Activated CD4-positive, alpha-beta T cell treated with anti-CD3 and anti-CD28 coated beads, Interleukin-2, Interleukin-4, amounts not matched to agents 100 ng/mL and 50 ng/mL, durations not matched to agents 16 hours and 8 hours (primary cell): ENCODE measurements at places on chromosomes 5 and 9.
A peak's percentile ranks its signal among the peaks of the same experiment; 100 is the strongest.

- no peak for DNase-seq
Observed at GRCh38 chr9:2339416-2339815, 282.2 kb upstream of the VLDLR start.

DNA sequence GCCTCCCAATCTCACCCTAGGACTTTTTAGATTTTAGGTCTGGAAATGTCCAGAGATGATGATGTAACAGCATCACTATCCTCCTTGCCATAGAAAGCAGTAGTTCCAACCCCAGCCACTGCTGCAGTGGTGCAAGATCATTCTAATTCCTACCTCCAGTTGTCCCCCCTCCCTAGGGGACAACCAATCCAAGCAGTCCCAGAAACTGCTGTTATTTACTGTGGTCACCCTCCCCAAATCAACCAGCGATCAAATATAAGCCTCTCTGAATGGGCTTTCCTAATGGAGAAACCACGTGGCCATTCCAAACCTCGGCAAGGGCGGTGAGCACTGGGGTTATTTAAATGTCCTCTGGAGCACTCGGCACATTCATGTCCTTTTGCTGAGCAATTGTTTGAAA is 159.8 kb downstream of the SLF1 start:
- no peak for DNase-seq

GRCh38 chr9:91433180-91433579 is 9.5 kb upstream of the NFIL3 start:
- DNase-seq: peak; percentile 70

DNA sequence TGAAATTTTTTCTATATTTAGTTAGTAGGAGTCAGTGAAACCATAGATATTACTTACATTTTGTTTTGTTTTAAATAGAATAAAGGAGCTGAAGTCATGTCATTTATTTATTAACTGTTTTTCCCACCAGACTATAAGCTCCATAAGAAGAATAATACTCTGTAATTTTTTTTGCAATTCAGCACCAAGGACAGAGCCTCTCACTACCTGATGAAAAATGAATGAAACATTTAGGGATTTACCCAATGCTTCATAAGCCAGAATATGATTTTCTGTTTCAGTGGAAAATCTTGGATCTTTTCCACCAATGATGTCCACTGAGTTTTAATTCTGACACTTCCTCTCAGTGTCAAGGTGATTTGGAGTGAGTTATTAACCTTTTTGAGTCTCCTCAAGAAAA is 624.9 kb upstream of the GRAMD2B start:
- no peak for DNase-seq

DNA sequence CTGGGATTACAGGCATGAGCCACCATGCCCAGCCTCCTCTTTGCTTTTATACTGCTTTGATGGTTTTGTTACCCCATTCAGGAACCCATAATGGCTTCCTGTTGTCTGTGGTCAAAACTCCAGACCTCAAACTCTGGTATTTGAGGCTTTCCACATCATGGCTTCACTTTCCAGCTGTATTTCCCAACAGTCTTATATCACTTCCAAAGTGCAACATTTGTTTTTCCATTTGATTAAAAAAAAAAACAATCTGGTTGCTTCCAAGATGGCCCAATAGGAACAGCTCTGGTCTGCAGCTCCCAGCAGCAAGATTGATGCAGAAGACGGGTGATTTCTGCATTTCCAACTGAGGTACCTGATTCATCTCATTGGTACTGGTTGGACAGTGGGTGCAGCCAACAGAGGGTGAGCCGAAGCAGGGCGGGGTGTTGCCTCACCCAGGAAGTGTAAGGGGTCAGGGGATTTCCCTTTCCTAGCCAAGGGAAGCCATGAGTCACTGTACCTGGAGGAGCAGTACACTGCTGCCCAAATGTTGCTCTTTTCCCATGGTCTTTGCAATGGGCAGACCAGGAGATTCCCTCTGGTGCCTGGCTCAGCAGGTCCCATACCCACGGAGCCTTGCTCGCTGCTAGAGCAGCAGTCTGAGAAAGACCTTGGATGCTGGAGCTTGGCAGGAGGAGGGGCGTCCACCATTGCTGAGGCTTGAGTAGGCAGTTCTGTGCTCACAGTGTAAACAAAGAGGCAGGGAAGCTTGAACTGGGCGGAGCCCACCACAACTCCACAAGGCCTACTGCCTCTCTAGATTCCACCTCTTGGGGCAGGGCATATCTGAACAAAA is 458.4 kb downstream of the KDM4C start:
- DNase-seq: peak; percentile 55

- no peak for DNase-seq
Observed at GRCh38 chr5:138470322-138471051, 5.2 kb downstream of the EGR1 start.

DNA sequence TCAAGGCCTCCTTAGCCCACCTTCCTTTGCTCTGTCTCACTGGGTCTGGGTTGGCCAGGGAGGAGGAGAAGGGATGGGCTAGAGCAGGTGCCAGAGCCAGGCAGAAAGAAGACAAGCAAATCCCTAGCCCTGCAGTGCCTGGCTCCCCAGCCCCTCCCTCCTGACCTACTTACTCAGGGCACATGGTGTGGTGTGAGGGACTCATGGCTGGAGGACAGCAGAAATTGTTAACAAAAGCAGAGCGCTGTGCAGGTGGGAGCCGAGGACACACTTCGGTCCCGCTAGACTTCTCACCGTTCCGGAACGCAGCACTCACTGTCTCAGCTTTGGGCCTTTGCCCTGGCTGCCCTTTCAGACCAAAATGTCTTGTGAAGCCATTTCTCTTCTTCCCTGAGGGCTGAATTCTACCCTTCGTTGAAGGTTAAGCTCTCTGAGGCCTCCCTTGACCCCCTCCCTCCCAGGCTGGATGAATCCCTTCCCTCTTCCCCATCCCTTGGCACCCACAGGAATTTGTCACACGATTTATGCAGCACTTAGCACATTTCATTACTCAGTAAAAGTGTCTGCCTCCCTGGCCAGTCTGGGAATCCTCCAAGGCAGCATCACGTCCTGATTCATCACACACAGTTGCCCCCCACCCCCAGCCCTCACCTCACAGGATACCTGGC is 263.9 kb upstream of the TRPC7 start:
- DNase-seq: no peak

DNA sequence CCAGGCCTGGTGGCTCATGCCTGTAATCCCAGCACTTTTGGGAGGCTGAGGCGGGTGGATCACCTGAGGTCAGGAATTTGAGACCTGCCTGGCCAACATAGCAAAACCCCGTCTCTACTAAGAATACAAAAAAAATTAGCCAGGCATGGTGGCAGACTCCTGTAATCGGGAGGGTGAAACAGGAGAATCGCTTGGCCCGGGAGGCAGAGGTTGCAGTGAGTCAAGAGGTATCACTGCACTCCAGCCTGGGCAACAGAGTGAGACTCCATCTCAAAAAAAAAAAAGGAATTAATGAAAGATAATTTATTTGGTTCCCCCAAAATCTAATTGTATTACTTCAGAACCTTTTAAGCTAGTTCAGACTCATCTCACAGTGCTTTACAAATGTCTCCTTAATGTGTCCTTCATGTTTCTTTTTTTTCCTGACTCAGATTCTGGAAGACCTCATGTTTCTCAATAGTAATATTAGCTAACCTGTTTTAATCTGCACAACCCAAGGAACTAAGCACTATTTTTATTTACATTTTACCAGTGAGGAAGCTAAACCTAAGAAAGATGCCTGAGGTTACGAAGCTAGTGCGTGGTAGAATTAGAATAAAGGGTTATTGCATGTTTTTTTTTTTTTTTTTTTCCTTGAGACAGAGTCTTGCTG is 15.1 kb downstream of the FAF2 start:
- DNase-seq: no peak

DNA sequence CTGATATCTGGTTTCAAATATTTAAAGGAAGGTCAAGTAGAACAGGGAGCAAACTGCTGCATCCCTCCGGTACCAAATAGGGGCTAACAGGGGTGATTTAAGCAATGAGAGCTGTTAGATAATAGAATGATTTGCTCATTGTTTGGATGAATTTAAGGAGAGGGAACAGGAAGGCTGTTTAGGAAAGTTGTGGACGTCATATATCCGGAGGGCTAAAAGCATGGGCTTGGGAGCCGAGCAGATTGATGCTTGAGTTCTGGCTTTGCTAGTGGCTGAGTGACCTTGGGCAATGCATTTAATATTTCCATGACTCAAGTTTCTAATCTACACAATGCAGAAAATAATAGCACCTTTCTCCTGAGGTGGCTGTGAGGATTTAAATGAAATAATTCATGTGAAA is 85.4 kb upstream of the RPS23 start:
- no peak for DNase-seq
